ENCODE measurements at places on chromosomes 6 and 20.
A peak's percentile ranks its signal among the peaks of the same experiment; 100 is the strongest.

DNA sequence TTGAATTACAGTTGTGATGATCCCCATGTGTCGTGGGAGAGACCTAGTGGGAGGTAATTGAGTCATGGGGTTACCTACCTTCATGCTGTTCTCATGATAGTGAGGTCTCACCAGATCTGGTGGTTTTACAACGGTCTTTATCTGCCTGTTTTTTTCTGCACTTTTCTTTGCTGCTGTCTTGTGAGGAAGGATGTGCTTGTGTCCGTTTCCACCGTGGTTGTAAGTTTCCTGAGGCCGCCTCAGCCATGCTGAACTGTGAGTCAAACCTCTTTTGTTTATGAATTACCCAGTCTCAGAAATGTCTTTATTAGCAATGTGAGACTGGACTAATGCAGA is 6.5 kb upstream of the RANBP9 start:
- DNase-seq = no peak

- DNase-seq = no peak
Measured at GRCh38 chr6:140401761-140402160, 1027.3 kb upstream of the CITED2 start.

DNA sequence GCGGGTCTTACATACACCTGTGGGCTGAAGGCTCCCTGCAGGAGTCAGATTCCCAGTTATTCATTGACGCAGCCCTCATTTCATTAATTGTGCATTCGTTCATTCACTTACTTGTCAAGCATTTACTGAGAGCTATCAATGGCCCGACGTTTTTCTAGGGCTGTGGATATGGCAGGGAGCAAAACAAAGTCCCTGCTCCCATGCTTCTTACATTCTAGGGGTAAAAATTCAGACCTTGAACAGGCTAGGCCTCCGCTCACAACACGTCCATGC is 369 bp upstream of the NSFL1C start:
- no peak for DNase-seq

DNA sequence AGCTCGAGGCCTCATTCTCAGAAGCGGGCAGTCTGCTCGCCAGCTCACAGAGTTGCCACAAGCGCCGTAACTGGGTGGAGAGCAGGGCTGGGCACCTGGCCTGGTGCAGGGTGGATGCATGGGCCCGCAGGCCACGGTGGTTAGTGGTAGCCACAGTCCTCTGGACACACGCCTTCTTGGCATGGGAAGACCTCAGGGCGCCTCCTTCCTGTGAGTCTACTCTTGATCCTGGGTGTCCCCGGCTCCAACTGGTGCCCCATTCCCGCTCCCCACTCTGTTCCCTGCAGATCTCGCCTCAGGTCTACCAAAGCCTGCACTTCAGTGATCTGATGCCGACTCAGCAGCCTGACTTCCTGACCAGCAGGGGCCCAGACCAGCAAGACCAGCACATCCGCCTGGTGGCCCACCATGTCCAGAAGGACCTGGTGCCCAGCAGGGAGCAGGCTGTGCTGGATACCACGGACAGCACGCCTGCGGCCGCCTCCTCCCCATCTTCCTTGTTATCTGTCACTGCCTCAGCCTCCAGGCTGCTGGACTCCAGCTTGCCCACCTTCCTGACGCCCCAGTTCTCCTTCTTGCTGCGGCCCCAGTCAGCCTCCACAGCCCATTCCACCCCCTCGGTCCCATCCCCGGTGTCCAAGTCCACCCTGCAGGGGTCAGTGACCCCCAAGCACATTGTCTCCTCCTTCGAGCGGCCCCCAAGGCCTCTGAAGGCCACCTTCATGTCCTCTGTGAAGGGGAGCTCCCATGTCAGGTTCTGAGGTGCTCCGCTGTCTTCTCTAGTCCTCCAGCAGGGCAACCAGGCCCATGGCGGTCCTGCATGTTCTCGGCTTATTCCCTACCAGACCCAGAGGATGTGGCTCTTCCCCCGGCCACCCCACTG is 43.1 kb downstream of the SUN5 start:
- DNase-seq = no peak

DNA sequence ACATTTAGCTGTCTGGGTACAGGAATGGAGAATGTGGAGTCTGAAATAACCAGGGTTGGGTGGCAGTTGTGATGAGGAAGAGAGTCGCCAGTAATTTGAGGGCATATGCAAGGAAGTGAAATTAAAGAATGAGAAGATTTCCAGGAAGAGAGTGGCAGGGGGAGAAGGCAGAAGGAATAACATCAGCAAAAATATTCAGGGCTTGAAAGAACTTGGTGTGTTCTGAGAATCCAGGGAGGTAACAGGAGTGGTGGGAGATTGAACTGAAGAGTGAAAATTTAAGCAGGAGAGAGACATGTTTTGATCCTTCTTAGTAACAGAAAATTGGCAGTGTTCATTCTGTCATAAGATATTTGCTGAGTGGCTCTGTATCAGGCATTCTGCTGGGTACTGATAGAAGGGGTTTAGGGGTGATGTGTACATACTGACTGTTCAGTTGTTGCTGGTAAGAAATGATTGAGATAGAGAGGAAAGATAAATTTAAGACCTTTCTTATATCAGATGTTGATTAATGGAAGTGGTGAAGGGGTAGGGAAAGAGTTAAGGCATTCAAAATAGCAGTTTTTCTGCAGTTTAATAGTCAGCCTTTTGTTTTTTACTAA is 54.7 kb downstream of the PHF20 start:
- DNase-seq = no peak

- DNase-seq = peak; percentile 92
Measured at GRCh38 chr6:44247338-44248302, 719 bp downstream of the HSP90AB1 start.

DNA sequence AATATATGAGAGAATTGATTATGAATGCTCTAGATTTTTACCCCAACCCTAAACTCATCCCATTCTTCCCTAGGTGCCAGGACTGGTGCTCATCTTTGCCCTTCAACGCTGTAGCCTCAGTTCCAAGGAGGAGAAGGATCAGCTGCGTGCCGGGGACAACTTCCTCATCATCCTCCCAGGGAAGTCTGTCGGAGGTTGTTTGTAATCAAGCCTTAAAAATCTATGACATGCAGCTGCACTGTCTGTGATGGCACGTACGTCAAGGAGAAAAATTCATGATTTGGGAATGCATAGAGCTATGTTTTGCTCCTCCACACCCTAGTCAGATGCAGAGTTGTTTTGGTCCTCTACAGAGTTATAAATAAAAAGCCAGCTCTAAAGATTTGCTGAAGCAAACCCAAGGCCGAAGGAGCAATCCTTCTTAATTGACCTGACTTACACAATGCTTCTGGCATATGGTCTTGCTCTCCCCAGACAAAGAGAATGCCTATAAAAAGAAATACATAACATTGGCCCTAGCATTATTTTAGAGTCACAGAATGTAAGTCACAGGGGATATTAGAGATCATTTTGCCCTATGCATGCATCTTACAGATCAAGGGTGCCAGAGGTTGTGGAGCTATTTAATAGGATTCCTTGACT is 244.2 kb downstream of the HIVEP2 start:
- no peak for DNase-seq

- no peak for DNase-seq
Measured at GRCh38 chr6:105372849-105373182, 30.1 kb downstream of the PREP start.
